ENCODE measurements at places on chromosomes 6 and 20. TPM values are rescaled to one million over a fixed set of nuclear protein-coding genes. Genes with fewer than 3 reads are reported as not detected.

Gene NKAIN4
- total RNA-seq, result 6.0 TPM

Gene TULP4
- 211 TPM for total RNA-seq

GRCh38 chr6:63864671-63865318 is 229.2 kb downstream of the PHF3 start:
- no peak for DNase-seq

DNA sequence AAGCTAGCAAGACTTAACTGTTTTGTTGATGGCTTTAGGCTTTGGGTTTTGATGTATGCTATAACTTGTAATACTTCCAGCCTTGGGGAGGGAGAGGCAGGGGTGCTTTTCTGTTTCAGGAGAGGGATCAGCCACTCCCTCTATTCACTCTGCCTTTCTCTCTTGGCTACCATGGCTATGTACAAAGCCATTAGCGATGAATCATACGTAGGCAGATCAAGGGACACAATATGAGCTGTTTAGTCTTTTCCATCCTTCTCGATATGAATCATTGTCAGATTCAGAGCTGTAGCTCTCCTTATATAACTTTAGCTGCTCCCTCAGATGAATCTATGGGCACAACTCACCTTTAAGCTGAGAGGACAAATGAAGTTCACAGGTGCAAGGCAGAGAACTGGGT is 230.6 kb downstream of the TSHZ2 start:
- DNase-seq, result no peak

DNA sequence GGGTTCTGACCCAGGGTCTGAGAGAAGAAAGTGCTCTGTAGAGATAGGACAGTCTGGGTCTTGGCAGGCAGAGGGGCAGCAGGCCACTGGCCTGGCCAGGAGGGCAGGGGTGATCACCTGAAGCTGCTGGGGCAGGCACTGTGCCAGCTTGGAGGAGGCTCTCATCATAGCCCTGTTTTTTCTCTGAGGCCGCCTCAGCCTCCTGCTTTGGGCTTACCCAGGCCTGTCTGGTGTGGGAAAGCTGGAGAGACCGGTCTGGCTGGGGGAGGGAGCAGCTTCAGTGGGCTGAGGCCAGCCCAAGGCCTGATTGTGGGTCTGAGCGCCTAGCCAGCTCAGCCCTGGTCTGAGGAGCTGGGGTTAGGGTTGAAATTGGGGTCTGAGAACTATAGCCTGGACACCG is 3.9 kb downstream of the LPIN3 start:
- no peak for DNase-seq

DNA sequence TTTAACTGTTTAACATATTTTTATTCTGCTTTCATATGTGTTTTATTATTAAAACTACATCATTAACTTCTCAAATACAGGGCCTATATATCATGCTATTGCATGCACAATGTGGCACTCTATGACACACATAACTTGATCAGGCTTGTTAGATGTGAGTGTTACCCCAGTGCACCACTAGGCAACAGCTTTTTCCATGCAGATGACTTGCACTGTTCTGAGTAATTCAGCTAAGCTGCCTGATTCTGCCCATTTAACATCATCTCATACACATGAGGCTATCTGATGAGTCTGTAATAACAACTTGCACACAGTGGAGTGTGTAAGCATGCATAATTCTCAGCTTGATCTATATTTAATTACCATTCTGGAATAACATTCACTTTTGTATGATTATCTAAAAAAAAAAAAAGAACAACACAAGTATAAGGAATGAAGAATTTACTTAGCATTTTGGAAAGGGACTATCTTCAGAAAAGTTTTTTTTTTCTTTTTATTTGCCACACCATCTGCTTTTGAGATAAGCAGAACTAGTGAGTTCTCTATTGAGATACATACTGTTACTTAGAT is 83.1 kb downstream of the GRM1 start:
- DNase-seq, result no peak

- DNase-seq, result no peak
These were observed 70.5 kb upstream of the HMGN3 start for GRCh38 chr6:79305020-79305419.

- no peak for DNase-seq
These were observed 5.5 kb upstream of the PRELID3B start for GRCh38 chr20:59047938-59048680.

GRCh38 chr20:7171911-7172310 is 404.4 kb downstream of the BMP2 start:
- DNase-seq, result no peak
